ENCODE measurements at places on chromosomes 7 and 10.
A peak's percentile ranks its signal among the peaks of the same experiment; 100 is the strongest.

GRCh38 chr10:118590334-118590733 is 5.1 kb downstream of the PRLHR start:
- no peak for DNase-seq

DNA sequence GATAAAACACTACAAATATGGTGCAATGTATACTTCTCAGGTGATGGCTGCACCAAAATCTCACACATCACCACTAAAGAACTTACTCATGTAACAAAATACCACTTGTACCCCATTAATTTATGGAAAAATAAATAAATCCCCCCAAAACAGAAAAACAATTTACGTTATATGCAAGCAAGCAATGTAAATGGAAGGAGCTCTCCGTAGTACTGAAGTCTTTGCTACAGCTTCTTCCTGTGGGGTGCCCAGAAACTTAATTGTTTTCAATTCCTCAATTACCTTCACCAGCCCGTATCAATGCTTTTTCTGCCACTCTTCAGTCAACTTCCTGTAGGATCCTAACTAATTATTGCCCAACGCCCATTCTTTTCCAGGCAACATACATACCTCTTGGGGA is 138.1 kb downstream of the RELN start:
- DNase-seq: no peak

GRCh38 chr7:1945558-1945957 is 275.5 kb downstream of the ELFN1 start:
- no peak for DNase-seq

DNA sequence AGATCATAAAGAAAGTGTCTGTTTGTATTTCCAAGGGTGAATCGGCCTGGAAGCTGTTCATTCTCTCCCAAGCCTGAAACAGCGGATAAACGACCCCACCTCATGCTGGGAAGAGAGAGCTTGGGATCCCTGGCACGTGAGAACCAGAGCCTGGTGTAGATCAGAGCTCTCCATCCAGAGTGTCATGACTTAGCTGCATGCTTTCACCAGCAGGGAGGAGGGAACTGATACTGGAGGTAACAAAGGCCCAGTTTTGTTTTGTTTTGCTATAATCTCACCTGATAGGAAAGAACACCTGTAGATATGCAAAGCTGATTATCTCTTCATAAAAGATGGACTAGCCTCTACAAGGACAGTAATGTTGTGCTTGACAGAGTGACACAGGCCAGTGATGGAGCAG is 236.6 kb downstream of the POM121L12 start:
- no peak for DNase-seq

DNA sequence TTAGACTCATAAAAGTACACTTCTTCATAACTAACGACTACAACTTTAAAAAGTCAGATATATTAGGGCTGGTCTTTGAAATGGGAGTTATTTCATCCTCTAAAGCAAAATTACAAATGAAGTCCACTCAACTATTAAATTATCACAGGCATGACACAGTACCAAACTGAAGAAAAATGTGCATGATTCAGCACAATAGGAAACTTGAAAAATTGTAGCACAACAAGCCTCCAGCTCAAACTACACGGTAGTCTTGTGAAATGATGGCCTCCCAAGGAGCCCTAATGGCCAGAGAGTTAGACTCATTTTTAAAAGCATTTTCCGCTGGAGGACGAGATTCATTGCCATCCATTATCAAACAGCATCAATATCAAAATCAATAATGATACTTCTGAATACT is 76.4 kb downstream of the MAGI2 start:
- DNase-seq: no peak

- DNase-seq: no peak
Observed at GRCh38 chr10:78078539-78079330, 45.1 kb downstream of the RPS24 start.

DNA sequence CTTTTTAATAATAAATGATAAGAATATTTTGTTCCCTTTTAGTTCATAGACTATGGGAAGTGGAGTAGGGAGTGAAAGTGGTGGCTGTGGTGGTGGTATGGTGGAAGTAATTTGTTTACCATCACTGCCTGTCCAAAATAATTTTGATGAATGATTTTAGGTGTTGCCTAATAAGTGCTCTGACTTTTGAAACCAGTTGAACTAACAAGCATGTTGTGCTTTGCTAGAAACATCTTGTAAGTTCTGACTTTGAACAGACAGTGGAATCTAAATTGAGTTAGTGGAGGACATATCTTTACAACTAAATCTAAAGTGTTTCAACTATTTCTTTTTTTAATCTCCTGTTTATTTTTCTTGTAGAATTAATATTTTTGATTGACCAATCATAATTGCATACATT is 49.7 kb downstream of the ZEB1 start:
- DNase-seq: no peak

- DNase-seq: no peak
Observed at GRCh38 chr10:77959887-77960455, 33.4 kb upstream of the DLG5 start.

DNA sequence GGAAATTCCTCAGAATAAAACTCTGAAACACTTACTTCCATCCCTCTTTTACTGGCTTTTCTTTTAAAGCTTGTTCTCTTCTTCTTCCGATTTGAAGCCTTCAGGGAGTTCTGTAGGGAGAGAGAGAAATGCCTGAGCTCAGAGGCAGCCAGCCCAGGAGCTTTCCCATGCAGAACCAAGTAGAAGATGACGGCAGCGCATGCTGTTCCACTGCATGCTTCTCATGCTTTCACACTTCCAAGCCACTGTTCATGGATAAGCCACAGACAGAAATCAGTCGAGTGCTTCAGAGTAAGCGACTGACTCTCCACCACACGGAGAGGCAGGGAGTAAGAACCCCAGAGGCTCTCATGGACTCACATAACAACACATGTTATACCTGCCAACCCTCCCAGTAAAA is 237.3 kb downstream of the DGKI start:
- DNase-seq: no peak

DNA sequence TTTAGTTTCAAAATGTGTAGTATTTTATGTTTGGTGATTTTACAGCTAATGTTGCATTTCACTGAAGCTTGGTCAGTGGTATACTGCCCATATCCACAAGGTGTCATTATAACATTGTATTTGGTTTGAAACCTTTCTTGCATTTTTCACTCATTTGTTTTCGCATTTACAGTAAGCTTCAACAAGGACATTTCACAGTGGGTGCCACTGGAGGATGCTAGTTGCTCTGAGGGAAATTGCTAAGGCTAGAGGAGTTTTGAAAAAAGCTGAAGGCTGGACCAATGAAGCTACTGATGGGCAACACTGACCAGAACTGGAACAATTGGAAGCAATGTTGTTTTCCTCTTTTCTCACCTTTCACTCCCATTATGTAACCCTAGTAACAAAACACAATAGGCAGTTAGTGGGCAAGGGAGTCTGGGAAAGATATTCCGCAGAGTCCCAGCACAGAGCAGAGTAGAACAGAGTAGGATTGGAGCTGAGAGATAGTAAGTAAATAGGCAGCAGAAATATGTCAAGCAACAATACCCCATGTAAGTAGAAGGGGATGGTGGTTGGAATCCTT is 23.6 kb upstream of the SRI start:
- no peak for DNase-seq

DNA sequence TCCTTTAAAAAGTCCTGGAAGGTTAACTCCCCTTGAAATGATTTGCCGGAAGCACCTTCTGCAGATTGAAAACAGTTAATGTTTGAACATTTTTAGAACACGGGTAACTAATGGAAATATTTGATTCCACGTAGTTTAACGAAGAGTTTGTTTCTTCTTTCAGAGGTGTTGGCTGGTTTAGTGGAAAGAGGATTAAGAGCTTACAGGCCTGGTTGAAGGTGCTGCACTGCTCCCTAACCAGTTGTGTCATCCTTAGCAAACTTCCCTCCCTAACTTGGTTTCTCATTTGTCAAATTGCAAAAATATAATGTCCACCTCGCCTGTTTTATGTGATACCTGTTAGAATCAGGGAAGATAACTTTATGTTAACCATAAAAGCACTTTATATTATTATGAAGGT is 243.0 kb upstream of the FZD8 start:
- DNase-seq: no peak

- DNase-seq: no peak
Observed at GRCh38 chr7:116782177-116782711, 80.1 kb upstream of the CAPZA2 start.

GRCh38 chr10:78259391-78259790 is 225.7 kb downstream of the RPS24 start:
- no peak for DNase-seq

GRCh38 chr10:131901181-131901829 is 497 bp downstream of the PPP2R2D start:
- peak; percentile 32 for DNase-seq

DNA sequence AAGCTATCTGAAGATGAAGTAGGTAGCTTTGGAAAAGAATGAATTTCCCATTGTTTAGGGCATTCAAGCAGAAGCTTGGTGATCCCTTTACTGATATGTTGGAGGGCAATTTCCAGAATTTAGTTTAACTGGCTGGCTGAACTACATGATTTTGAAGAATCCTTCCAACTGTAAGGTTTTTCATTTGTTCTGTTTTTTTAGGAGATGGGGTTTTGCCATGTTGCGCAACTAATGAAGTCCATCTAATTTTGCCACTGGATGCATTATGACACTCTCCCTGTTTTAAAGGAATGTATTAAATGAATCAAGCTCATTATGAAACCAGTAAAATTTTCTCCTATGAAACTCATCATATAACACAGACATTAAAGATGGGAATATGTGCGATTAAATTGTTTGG is 6.1 kb upstream of the DDX50 start:
- DNase-seq: no peak

- DNase-seq: no peak
Observed at GRCh38 chr10:26555719-26556368, 117.7 kb downstream of the APBB1IP start.

Data from effector memory CD4-positive, alpha-beta T cell (primary cell).